ENCODE measurements at places on chromosomes 11 and 22.

DNA sequence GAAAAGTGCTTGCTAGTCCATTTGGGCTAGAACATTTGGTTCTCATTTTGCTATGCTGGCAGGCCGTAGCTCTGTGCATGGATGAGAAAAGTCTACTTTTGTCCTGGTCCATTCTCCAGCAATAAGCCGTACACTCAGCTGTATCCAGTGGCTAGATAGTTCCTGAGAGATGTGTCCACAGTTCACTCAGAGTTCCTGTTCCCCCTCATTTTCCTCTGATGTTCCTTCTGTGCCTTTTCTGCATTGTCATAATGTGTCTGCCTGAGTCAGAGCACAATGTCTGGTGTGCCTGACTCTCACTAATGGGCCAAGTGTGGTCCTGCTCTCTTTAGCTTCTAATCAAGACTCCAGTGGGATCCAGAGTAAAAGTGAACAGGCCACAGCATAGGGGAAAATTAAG, 215.7 kb upstream of the CTSC start:
- DNase-seq, result no peak

DNA sequence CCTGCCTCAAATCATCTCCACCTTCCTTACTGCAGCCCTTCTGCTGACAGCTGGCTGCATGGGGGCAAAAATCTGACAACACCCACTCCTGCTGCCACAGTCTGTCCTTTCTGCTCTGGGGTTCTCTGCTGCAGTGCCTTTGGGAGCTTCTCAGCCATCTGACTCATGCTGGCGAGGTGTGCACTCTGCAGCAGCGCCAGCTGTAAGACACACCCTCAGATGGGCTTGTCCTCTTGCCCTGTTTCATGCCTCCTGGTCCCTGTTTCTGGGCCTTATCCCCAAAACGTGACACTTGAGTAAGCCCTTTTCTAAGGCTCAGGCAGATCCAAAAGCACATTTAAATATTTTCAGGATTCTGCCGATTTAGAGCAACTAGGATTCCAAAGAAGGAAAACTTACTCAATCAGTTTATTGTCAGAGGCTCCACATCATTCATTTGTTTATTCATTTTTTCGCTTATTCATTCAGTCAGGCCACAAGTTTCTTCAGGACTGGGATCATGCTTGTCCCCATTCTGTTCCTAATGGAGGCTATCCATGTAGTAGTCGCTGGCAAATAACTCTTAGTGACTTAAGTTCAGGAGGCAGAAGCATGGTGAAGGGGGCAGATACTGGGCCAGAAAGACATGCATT, 60.2 kb downstream of the SMIM38 start:
- no peak for DNase-seq

GRCh38 chr11:92867913-92868619, 101.4 kb upstream of the MTNR1B start:
- no peak for DNase-seq

- DNase-seq, result no peak
Measured at GRCh38 chr11:21927628-21928027, 265.3 kb upstream of the ANO5 start.

DNA sequence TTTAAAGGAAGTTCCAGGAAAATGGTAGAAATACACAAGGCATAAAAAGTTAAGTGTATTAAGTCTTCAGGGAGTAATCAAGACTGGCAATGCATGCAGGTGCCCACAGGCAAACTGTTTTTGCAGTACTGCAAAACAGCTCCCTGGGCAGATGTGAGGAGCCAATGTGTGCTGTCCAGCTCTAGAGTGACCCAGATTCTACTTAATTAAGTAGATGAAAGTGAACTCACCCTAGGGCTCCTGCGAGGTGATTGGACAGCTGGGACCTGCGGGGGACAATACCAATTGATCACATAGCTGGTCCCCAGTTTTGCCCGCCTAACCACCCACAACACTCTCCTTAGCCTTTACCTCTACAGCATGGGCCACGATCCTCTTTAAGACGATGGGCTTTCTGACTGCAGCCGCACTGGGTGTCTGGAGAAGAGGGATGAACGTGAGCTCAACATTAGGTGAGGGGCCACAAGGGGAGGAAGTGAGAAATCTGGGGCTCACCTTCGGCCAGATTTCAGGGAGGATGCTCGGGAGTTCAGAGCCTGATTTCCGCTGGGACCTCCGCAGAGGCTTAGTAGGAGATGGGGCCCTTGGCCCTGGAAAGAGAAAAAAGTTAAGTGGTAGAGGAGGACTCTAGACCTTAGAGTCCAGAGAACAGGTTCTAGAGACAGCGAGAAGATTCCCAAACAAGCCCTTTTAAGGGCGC, 556 bp downstream of the CDCA5 start:
- DNase-seq, result no peak

GRCh38 chr22:48943567-48944432, 883.9 kb downstream of the BRD1 start:
- no peak for DNase-seq

DNA sequence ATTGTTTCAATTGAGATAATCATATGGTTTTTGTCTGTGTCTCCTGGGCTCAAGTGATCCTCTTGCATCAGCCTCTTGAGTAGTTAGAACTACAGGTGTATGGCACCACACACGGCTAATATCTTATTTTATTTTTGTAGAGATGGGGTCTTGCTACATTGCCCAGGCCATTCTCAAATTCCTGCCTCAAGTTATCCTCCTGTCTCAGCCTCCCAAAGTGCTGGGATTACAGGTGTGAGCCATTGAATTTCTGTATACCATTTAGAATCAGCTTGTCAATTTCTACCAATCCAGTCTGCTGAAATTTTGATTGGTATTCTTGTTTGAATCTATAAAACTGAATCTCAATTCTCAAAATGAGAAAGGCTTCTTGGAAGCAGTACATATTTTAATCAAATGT, 10.4 kb upstream of the KAT5 start:
- DNase-seq, result no peak

DNA sequence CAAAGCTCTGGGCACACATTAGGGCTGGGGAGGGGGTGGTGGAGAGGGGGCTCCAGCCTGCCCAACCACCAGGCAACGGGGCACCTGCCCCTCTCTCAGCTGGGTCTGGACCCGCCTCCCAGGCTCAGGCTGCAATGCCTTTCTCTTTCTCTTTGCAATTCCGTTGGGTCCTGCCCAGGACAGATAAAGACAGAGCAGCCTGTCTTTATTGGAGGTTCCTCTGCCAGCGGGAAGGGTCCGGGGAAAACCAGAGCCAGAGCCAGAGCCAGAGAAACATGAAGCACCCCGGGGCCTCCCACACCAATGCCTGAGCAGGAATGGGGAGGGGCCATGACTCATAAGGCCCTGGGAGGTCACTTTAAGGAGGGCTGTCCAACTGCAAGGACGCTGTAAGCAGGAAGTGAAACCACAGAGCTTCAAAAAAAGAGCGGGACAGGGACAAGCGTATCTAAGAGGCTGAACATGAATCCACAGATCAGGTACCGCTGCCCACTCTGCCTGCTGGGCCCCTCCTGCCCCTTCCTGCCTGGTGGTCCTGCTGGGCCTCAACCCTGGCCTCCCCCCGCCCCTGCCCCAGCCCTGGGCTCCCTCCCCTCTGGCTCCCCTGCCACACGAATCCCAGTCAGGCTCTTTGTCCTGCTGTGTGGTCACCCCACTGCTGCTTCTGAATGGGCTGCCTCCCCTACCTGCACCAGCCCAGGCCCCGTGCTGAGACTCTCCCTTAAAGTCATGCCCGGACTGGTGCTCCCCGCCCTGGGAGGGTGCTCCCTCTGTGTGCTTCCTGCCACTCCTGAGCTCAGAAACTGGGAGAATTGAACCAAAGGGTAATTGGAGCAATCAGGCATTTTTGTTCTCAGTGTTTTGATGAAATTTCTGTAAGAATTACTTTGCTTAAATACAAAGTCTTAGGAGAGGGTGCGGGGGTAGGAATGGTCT, at the start of gene APOBEC3B:
Gene APOBEC3B, plus strand, starts transcription at position 356 of the 936 bp plus-strand sequence. Its CDS starts 107 bp downstream, at position 463.
- DNase-seq, result peak; percentile 80

DNA sequence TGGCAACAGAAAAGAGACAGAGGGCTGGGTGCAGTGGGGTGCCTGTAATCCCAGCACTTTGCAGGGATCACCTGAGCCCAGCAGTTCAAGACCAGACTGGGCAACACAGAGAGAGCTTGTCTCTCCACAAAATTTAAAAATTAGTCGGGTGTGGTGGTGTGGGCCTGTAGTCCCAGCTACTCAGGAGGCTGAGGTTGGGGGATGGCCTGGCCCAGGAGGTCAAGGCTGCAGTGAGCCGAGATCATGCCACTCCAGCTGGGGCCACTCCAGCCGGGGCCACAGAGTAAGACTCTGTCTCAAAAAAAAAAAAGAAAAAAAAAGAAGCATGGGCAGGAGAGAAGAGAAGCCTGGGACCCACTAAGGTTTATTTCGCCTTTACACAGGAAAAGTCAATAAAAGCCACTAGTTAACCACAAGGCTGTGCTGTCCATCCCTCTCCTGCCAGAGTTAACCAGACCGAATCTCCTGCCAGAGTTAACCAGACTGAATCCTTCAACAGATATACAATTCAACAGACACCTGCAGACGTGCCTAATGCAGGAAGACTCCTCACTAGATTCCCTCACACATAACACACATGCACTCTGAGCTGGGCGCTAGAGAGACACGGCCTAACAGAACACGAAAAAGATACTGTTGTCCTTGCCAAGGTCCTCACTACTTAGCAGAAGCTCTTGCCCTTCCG, 29.8 kb downstream of the MICAL3 start:
- DNase-seq, result no peak
